ENCODE measurements at places on chromosomes 11 and 22.

DNA sequence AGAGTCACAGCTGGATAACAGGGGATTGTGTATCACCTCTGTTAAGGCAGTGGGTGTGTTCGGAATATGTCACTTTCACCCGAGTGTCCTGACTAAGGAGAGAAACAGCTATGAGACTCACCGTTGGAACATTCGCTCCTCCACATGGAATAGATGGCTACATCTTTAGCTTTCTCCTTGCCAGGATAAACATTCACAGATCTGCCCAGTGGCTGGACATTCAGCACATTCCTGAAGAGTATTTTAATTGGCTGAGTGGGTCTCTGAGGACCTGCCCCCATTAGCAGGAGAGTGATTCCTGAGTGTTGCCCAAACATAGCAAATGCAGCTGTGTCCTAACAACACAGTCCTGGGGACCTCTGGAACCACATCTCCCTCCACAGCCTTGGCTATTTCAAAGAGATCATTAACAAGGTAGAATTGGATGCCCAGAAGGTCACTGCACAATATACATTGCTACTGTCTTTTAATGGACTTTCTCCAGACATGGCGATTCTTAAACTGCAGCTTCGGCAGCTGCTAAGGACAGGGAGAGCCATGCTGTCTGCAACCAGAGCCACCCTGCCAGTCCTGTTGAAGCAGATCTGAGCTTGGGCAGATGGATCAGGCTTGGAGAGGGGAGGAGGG lies 435.0 kb upstream of the CADM1 start:
- no peak for DNase-seq

DNA sequence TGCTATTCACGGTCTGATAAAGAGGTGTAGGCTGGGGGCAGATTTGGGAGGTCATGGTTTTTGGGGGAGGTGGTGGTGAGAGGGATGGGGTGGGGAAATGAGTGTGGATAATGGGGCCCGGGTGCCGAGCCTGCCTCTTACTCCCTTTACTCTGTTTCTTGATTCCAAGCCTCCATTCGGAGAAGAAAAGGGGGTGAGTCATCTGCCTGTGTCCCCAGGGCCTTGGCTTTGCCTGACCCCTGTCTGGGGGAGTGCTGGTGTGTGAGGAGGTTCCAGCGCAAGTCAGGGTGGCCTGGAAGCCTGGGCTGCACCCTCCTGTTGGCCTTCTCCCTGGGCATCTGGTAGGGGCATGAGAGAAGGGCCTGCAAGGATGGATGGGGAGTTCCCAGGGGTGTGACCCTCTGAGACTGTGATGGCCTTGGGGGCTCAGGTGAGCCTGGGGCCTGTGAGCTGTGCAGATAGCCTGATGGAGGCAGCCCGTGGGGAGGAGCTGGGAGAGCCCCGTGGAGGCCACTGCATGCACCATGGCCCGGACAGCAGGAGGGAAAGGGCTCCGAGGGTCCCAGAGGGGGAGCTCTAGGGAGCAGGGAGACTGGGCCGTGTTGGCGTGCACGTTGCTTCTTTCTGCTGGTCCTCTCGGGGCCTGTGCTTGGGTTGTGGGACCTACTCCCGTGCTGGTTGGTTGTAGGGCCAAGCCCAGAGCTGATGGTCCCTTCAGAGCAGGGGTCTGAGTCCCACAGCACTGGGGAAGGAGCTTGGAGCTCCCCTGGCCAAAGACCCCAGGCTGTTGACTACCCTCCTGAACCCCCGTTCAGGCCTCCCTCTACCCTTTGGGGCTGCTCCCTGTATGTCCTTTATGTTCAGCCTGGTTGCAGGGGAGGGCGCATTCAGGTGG lies 26.3 kb upstream of the ACR start:
- DNase-seq, result no peak

DNA sequence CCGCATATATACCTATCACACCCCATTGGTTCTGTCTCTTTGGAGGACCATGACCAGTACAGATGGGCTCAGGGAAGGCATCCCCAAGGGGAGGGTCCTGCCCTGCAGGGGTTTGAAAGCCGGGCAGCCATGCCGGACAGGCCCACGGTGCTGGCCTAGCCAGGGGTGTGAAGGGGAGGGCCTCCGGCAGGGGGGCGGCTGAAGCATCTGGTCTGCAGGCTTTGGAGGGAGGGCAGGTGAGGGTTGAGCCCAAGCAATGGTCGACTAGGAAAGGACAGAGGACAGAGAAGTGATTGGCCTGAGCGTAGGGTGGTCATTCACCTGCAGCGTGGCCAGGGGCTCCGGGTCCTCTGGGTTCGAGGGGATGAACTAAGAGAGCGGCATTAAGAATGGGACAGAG lies 11.2 kb upstream of the CTSD start:
- no peak for DNase-seq

DNA sequence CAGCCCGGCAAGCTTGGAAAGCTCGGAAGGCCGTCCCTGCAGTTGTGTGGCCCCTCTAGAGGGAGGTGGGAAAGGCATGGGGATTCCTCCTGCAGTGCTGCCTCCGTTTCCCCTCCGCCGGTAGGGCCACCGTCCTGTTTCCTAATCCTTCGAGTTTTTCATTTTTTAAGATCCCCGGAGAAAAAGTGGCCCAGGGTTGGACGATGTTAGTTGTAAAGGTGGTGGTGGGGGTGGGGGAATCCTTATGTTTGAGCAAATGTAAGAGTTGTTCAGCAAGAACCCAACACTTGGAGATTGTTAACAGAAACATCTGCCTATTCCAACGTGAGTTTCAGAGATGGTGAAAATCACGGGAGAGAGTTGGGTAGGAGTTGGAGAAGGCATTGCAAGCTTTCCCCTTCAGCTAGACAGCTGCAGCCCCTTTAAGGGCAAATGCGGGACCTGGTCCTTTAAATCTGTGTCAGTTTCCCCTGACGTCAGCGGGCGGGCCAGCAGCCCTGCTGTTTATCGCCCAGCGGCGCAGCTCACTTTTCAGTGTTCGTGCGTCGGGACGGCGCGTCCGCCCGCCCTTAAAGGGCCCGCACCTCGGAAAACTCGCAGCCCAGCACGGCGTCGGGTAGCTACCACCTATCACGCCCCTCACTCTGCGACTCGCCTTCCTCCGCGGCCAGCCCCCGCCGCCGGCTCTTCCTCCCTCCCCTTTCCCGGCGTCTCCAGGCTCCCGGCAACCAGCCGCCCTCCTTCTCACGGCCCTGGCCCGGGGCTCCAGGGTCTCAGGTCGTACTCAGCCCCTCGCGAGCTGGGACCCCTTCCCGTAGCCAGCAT lies at the start of gene SIDT2:
TSS of gene SIDT2 (plus strand) at position 534 of the 825 bp plus-strand sequence. CDS start 521 bp downstream, outside the sequence.
- peak; percentile 90 for DNase-seq

DNA sequence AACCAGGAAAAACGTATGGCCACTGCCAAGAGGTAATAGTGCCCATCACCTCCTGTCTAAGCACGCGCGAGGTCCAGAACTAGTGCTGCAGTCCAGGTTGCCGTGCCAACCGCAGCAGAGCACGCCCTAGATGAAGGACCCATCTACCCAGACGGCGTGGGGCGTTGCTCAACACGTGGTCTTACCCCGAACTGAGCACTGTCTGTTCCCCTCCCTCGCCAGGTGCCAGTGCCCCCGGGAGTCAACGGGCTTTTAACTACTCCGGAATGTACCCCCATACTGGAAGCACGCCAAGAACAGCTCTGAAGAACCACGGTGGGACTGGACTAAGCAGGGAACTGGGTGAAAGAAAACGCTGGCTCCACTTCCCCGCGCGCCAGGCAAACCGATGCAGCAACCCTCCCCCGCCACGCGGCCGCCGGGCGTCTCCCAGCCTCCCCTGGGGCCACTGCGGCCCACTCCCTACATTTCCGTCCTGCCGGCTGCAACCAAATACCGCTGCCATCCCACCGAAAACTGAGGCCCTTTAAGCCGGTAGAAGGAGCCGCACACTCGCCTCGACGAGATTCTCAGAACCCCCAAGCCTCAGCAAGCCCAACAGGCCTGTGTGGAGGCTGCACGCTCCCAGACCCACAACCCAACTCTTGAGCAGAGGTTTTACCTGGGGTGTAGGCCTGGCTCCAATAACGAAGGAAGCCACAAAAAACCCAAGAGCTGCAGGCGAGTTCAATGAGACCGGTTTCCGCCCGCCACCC lies at the start of gene HSPA8:
TSS of gene HSPA8 (minus strand) at position 734 of the 755 bp plus-strand sequence. CDS start 812 bp downstream, outside the sequence.
- DNase-seq, result peak; percentile 83
